ENCODE measurements at places on chromosomes 1 and 21.
A peak's percentile ranks its signal among the peaks of the same experiment; 100 is the strongest.

- DNase-seq = no peak
Measured at GRCh38 chr1:201022820-201023516, 546 bp downstream of the KIF21B start.

GRCh38 chr21:37259426-37259825 is 7.7 kb downstream of the VPS26C start:
- DNase-seq = no peak

GRCh38 chr1:240888787-240889048 is 276.8 kb upstream of the GREM2 start:
- DNase-seq = no peak

DNA sequence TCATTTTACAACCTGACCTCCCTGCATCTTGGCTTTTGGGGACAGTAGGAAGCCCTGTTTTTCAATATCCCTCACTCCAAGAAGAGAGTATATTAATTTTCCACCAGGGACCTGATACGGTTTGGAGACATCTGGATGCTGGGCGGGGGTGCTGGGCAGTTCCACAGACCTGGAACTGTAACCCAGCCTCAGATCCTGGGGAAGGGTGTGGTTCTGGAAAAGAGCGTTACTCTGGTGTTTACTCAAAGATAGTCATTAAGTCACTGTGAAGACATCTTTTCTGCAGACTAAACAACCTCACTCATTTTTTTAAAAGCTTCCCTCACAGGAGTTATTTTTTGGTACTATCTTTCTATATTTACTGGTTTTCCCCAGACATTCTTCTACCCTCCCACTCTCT is 189.8 kb downstream of the CLIC6 start:
- no peak for DNase-seq

DNA sequence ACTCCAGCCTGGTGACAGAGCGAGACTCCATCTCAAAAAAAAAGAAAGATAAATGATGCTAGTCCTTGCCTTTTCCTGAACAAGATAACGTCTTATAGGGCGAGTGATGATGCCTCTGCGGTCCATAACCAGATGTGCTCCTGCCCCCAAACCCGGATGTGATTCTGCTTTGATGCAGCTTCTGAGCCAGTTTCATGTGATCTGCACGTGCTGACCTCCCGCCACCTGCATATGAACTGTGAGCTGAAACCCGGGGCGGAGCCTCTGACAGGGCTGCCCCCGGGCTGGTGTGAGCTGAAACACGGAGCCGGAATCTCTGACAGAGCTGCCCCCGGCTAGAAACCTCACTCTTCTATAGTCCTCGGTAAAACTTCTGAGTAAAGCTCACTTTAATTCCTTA is 1.3 kb downstream of the KRTAP12-4 start:
- no peak for DNase-seq

DNA sequence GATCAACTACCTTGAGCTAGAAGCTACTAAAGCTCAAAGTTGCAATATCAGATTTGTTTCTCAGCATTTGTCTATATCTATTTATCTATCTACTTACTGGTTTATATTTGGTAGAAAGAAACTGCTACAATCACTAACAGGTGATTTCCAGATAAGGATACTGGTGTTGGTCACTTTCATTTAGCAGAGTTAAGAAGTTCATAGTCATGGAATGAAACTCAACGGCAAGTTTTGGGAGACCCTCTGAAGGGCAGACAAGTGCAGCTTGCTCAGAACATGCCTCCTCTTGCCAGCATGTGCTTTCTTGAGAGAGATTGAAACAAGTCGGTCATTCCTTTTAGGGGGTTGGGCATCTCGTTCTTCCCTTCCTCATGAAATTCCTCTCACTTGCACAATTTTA is 296.5 kb downstream of the GRIK1 start:
- no peak for DNase-seq

DNA sequence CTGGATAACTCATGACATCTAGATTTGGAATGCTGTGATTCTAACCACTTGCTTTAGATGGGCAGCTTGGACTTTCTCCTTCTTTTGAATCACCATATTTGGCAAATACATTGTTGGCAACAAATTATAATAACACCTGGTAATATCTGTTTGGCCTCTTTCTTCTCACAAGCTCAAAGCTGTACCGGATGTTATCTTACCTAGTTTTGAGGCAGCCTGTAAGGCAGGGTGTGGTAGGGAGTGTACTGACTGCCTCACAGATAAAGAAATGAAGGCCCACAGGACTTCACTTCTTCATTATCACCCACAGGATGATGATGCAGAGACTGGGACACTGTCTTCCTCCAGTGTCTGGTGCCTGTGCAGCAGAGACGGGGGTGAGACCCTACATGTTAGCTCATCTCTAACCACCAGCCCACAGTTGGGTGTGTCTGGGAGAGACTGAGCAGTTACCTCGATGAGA is 28.5 kb downstream of the TUFT1 start:
- DNase-seq = no peak

- no peak for DNase-seq
Measured at GRCh38 chr1:15707239-15707925, 23.3 kb downstream of the PLEKHM2 start.

DNA sequence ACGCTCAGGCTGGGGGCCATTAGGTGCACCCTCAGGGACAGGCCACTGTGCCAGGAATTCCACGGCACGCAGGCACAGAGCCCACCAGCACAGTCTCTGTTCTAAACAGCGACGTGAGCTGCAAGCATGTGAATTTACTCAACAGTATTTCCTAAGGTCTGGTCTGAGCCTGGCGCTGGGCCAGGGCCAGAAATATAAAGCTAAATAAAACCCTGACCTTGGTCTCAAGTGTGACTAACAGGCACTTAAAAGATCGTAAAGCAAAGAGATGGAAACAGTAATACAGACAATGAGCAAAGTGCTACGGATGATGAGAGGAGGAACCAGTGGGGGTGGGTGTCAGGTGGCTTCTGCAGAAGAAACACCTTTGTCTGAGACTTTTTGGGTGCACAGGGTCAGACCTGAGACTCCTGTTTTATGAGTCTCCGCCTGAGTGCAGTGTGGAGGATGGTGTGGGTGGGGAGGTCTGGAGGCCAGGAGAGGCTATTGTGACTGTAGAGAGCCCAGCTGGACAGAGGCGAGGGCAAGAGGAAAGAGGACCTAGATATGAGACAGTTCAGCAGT is 53.4 kb upstream of the EDN2 start:
- no peak for DNase-seq

DNA sequence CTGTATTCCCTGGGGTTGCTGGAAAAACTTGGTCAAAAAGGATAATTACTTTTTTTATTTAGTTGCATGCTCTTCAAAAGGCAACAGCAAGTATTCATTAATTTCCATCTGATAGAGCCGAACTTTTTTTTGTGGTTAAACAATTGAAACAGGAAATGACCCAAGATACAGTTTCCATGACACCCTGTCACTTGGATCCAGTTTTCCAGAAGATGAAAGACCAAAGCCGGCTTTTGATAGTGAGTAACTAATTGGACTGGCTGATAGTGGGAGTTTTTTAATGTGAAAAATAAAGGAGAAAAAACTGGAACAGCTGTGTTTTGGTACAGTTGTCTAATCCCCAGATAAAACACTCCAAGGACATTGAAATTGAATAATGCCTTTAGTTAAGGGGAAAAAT is 33.0 kb downstream of the CACHD1 start:
- no peak for DNase-seq

DNA sequence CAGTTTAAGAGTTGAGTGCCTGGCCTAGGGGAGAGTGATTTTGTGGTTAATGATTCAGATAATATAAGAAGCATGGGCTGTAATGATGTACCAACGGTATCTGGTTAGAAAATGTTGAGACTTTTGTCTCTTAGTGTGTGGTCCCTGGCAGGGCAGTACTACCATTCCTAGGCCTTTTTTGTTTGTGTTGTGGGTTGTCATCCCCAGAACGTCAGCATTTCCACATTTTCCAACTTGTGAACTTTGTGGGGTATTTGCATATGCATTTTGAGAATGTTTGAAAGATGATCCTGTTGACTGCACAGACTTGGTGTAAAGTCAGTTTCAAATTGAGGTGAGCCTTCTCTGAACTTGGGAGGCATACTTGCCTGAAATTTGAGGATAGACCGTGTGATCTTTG is 11.4 kb downstream of the NEK7 start:
- no peak for DNase-seq

DNA sequence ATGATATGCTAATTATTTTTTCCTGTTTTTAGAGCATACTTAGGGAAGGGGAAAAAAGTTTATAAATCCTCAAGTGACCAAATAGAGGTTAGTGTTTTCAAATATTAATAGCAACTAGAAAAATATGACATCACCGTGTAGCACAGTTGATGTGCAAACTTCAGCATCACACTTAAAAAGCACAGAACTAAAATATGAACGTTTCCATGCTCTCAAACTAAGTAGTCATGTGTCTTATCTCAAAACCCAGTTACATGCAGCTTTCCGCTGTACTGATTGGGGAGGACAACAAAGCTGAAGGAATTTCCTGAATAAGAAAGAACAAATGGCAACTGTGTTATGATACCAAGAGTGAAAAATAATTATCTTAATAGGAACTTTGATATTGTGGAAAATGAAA is 903.7 kb downstream of the ADGRL2 start:
- no peak for DNase-seq

DNA sequence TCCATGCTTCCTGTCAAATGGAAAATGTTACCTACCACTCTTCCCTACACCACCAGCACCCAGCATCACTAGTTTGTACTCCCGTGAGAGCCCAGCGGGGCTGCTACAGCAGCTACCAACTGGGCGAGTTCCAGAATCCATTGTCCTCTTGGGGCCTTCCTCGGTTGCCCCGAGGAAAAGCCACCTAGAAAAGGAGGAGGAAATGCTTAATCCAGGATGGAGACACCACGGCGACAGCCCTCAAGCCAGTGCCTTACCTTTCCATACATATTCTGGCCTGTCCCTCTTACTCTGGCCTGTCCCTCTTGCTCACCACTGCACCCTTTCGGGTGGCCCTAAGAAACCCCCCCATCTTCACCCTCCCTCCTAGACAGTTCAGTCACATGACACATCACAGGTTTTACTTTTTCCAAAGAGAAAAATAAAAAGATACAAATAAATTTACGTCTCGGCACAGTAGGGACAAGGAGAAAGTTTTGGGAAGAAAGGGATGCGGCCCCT is 478 bp downstream of the RIT1 start:
- DNase-seq = peak; percentile 25

DNA sequence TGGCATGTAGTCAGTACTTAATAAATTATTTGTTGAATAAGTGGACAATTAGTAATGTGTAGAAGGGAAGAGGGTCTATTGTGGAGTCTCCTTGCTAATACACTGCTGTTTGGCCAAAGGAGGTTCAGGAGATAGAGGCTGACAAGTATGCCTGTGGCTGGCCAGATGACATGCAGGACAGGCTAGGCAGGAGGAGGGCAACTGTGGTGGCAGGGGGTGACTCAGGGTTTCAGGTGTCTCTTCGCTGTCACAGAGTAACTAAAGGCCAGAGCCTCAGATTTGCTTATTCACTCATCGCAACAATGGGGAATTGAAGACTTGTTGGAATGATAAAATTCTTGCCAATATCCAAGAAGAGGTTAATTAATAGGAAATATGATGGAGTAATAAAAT is 33.1 kb downstream of the THRAP3 start:
- DNase-seq = no peak

GRCh38 chr1:98502937-98503336 is 158.6 kb upstream of the SNX7 start:
- DNase-seq = no peak

DNA sequence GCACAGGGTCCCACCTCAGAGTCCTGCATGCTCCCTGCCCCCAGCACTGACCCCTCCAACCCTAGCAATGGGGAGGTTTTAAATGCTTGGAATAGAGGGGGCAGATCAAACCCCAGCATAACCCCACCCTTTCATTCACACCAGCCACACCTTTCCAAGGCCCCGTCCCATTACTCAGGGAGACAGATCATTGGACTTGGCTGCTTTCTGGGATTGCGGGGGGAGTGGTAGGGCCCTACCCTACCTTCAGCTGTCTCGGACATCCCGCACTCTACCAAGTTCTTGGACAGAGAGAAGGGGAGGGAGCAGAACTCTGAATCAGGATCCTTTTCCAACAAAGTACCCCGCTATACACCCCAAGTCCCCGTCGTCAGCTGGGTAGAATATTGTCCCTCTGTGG is 983 bp downstream of the PADI2 start:
- DNase-seq = no peak

- DNase-seq = no peak
Measured at GRCh38 chr1:92480200-92480812, 6.4 kb downstream of the GFI1 start.

DNA sequence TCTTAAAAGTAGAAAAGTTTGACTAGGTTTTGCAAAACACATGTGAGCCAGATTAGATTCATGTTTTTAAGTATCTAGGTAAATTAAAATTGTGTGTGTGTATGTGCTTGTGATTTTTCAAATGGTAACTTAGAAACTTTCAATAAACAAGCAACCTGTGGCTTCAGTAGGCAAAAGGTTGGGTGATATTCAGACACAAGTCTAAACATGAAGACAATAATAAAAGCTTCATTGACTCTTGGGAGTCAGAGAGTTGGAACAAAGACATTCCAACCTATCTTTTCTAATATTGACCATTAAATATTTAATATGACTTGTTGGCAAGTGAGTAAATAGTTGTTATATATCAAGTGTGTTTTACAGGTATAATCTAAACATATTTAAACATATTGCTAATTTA is 1049.6 kb upstream of the ADGRL4 start:
- DNase-seq = no peak

DNA sequence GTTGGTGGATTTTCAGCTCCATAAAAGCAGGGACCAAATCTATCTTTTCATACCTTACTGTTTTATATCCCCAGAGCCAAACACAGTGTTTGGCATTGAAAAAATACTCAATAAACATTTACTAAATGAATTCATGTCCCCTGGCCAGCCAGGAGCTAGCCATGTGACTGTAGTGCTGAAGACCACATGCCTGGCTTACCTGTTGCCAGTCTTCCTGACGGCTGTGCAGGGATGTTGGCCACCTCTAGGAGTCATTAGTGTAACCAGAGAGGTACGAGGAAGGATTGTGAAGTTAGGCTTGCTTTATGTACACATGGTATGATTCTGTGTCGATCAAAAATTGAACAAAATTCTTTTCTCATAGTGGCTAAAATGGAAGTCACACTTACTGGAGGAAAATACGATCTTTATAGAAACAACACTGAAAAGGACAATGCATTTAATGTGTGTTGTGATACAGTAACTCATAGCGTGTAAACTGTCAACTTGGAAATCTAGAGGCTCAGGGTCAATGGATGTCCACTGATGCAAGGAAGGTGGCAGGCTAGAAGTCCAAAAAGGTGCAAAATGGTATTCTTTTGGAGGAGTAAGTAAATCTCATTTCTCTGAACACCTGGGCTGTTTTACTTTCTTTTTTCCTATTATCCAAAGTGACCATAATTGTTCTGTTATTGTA is 60.9 kb downstream of the FGGY start:
- no peak for DNase-seq

- no peak for DNase-seq
Measured at GRCh38 chr1:112869895-112870294, 86.1 kb downstream of the SLC16A1 start.

GRCh38 chr1:230831771-230832170 is 36.5 kb downstream of the C1orf198 start:
- DNase-seq = no peak

Data from head of caudate nucleus (tissue), 42 donors.